ENCODE measurements at places on chromosomes 2 and 18. TPM values are rescaled to one million over a fixed set of nuclear protein-coding genes. Genes with fewer than 3 reads are reported as not detected.

DNA sequence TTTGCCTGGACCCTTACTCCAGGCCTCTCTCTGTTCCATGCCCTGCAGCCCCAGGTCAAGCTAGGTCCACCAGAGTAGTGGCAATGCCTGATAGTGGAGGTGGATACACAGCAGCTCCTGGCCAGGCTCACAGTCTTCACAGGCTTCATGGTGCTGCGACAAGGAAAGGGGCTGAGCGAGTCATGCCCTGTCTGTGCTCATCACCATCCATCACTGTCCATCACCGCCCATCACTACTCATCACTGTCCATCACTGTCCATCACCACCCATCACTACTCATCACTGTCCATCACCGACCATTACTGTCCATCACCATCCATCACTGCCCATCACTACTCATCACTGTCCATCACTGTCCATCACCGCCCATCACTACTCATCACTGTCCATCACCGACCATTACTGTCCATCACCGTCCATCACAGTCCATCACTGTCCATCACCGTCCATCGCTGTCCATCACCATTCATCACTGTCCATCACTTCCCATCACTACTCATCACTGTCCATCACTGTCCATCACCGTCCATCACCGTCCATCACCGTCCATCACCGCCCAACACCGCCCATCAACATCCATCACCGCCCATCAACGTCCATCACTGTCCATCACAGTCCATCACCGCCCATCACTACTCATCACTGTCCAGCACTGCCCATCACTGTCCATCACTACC lies 57.1 kb upstream of the OTOS start:
- H3K4me3 ChIP-seq = no peak overlapping the region
- DNase-seq = no peak

DNA sequence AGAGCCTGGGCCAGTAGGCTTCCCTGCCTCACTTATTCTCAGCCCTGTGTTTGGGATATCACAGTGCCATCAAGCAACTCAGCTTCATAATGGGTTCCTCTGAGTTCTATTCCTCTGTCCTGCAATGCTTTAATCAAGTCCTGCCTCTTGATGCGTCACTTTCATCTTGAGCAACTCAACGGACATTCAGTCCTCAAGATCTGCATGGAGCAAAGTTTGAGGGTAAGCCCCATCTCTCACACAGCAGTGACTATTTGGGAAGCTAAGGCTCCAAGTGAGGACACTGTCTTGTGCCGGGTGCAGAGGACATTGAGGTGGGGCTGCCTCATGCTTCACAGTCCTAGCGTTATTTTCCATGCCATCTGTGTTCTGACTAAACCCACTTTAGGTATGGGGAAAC lies 50.9 kb upstream of the PLB1 start:
- no peak overlapping the region for H3K27ac ChIP-seq
- DNase-seq = no peak
- no peaks in the 10 kb centered on the region for H3K36me3 ChIP-seq
- H3K4me3 ChIP-seq = no peak overlapping the region
- no peaks in the 10 kb centered on the region for H3K4me1 ChIP-seq

The HOXD11 gene
- not detected for polyA plus RNA-seq

- DNase-seq = no peak
- no peak overlapping the region for H3K27ac ChIP-seq
- no peak overlapping the region for H3K4me3 ChIP-seq
- no peaks in the 10 kb centered on the region for H3K36me3 ChIP-seq
These were observed 376.6 kb downstream of the EIPR1 start for GRCh38 chr2:3000968-3001367.

GRCh38 chr2:21452678-21453077 lies 328.9 kb downstream of the TDRD15 start:
- DNase-seq = no peak
- H3K4me1 ChIP-seq = no peaks in the 10 kb centered on the region
- no peak overlapping the region for H3K27ac ChIP-seq
- H3K27me3 ChIP-seq = no peaks in the 10 kb centered on the region
